ENCODE measurements at places on chromosomes 4 and X.
A peak's percentile ranks its signal among the peaks of the same experiment; 100 is the strongest.

- DNase-seq: no peak
Measured at GRCh38 chr4:168480931-168481611, 779 bp upstream of the DDX60L start.

DNA sequence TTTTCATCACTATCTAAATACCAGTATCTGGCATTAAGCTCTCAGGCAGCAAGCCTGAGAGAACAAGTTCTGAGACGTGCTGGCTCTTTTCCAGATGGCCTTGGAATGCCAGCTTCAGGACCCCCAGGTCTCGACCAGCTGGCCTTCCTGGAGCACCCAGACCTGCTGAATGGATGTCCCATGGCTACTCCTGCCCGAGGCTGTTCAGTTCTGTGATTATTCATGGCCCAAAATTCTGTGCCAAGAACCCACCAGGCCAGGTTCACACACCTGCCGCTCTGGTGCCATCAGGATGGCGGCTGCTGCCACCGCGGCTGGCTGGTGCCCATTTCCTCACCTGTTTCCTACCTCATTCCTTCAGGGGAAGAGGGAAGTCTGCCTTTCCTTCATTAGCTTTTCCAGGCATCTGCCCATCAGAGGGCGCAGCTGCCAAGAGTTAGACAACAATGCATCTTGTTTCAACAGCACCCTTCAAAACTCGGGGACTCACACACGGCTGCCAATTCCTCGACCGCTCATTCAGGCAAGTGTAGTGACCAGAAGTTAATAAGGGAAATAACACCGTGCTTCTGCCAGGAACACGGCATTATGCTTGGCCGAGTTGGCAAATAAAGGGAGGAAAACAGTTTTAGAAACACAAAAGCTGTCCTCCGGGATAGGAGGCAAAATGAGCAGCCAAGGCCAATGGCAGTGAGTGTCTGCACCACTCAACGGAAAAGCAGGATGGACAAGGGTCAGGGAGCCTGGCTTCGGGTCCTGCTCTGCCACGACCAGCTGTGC is 173.8 kb downstream of the NSUN7 start:
- DNase-seq: no peak

DNA sequence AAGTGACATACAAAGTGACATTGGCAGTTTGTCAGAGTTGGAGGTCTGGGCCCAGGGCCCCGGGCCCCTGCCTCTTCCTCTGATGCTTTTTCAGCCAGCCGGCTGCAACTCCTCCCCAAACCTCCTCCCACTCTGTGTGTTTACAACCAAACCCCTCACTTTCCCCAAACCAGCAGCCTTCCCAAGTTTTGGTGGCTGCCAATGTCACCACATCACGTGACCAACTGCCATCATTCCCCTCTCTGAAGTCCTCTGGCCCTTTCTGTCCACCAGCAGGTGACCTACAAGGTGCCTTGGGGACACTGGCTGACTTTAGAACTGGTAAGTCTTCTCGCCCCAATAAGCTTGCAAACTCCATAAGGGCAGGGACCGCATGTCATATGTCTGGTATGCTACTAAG is 357.7 kb downstream of the BCOR start:
- no peak for DNase-seq

GRCh38 chr4:88803600-88804096 is 106.0 kb upstream of the NAP1L5 start:
- no peak for DNase-seq

- no peak for DNase-seq
Measured at GRCh38 chrX:66602381-66602938, 36.4 kb downstream of the EDA2R start.

- no peak for DNase-seq
Measured at GRCh38 chr4:186886759-186887158, 163.1 kb upstream of the FAT1 start.

DNA sequence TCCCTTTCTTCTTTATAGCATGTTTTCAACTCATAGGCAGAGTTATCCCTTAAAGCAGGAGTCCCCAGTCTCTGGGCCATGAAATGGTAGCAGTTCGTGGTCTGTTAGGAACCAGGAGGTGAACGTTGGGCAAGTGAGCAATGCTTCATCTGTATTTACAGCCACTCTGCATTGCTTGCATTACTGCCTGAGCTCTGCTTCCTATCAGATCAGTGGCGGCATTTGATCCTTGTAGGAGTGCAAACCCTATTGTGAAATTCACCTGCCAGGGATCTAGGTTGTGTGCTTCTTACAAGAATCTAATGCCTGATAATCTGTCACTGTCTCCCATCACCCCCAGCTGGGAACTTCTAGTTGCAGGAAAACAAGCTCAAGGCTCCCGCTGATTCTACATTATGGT is 39.8 kb downstream of the DTHD1 start:
- no peak for DNase-seq

DNA sequence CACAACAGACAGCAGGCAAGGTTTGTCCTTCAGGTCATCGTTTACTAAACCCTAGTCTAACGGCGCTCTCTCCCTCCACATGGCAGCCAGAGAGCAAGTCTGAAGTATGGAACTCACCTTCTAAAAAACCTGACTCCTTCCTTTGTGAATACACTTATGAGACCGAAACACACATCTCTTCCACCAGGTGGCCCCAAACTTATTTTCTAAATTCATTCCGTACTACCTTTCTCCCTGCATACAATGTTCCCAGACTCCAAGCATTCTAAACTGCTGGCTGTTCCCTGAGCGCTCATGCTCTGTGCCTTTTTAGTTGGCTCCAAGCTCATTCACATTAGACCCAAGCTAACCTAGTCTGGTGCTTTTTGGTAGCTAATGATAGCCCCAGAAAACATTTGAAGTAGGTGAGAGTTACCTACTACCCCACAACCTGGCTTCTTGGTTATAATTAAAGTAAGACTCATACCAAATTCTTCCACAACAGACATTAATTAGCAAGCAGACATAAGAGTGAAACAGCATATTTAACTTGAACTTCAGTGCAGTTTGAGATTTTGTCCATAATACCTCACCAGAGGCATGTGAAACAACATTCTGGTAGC is 67.6 kb upstream of the DCLK2 start:
- no peak for DNase-seq

DNA sequence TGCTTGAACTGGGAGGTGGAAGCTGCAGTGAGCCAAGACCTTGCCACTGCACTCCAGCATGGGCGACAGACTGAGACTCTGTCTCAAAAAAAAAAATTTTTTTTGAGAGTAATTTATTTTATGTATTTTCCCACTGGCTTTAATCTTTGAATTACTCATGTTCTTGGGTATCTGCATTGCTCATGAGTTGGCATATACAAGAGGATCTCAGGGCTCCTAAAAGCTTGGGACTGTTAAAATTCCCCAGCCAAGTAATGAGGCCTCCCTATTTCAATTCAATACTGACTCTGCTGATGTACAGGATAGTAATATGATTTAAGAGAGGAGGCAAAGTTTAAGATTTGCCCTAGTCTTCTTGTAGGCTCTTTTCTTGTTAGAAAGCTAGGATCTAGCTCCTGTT is 6.2 kb downstream of the IL21 start:
- no peak for DNase-seq

DNA sequence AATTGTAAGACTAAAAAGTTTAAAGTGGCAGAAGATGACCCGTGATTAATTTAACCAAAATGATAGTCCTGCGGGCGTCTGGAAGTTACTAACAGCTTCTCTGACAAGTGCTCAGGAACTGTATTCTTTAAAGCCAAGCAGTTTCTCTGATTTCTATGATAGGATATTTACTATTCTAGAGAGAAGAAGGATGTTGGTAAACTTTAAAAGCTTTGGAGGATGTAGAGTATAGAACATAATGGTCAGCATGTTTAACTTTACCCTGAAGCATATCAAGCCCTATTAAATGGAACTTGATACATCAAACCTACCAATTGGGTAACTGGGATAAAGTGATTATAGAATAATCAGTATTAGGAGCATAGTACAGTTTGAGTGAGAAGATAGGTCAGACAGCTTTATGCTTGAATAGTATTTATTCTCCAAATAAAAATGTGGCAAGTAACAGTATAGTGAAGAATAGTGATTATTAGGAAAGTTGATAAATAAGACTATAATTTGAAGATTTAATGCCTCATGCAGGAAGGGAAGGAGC is 1.8 kb downstream of the STIM2 start:
- no peak for DNase-seq

- DNase-seq: no peak
Measured at GRCh38 chr4:6914448-6914847, 4.8 kb downstream of the TBC1D14 start.

- no peak for DNase-seq
Measured at GRCh38 chr4:65019775-65020174, 610.5 kb upstream of the TECRL start.

GRCh38 chr4:183807420-183808096 is 97.5 kb upstream of the STOX2 start:
- DNase-seq: no peak

- DNase-seq: no peak
Measured at GRCh38 chr4:99856166-99856565, 38.1 kb downstream of the LAMTOR3 start.

DNA sequence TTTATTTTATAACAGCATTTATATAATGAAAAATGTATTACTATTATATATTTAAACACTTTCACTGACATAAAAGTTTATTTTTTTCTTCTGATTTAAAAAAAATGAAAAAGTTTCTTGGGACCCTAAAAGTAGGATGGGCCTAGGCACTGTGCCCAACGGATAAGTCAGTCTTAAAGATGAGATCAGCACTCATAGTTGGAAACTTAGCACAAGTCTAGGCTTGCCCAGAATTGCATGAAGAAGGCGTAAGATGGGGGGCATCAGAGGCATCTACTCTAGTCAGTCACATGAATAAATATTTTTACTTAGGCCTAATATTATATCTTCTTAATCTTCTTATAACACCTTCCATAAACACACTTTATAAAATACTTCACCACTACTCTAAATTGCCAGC is 306.7 kb upstream of the GRID2 start:
- DNase-seq: no peak

DNA sequence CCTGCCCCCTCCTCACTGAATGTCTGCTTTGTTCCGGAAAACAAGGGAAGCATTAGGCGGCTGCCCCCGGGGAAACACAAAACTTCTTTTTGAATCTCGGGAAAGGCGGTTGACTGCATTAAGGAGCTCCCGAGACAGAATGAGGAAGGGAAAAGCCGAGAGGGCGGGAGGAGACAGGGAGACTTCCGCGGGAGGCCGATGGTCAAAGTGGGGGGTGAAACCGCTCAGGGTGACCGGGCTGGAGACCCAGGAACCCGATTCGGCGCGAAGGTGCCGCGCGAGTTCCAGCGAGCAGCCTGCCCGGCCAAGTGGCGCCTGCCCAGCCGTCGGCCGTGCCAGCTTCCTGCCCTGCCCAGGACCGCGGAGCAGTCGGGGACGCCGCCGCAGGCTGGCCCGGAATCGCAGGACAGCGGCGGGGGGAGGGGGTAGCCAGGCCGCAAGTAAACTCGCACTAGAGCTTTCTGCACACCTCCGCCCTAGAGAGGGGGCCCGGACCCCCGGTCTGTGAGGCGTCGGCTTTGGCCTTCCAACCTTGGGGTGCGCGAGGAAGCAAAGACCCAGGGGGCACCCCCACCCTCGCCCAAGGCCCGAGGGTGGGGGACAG is 55.1 kb upstream of the BCOR start:
- no peak for DNase-seq

- no peak for DNase-seq
Measured at GRCh38 chr4:15672101-15672500, 9.5 kb upstream of the FAM200B start.

DNA sequence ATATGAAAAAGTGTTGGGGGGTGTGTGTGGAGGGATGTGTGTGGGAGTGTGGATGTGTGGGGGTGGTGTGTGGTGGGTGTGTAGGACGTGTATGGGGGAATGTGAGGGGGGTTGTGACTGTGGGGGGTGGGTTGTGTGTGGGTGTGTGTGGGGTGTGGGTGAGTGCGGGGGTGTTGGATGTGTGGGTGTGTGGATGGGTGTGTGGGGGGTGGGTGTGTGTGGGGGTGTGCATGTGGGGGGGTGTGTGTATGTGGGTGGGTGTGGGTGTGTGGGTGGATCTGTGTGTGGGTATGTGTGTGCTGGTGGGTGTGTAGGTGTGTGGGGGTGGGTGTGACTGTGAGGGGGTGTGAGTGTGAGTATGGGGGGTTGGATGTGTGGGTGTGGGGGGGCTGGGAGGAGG is 47.8 kb downstream of the KDR start:
- DNase-seq: no peak

- no peak for DNase-seq
Measured at GRCh38 chr4:77734928-77735327, 84.2 kb downstream of the CNOT6L start.

GRCh38 chr4:129364747-129365452 is 268.9 kb downstream of the C4orf33 start:
- DNase-seq: no peak

DNA sequence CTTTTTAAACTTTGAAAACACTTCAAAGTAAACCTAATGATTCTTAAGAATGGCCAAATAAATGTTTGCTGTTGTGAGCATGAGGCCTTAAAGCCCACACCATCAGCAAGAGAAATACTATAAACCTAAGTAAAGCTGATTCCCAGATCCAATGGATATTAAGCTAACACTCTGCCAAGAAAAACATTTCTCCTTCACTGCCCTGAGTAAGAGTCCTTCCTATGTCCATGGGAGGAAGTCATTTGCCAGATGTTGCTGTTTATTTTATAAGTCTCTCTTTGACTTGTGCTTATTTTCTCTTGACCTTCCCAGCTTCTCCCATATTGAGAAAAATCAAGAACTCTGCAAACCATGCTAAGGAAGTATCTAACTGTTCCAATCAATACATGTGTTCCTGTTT is 154.3 kb upstream of the EDNRA start:
- no peak for DNase-seq

GRCh38 chr4:173174594-173175012 is 6.0 kb downstream of the GALNT7 start:
- no peak for DNase-seq

DNA sequence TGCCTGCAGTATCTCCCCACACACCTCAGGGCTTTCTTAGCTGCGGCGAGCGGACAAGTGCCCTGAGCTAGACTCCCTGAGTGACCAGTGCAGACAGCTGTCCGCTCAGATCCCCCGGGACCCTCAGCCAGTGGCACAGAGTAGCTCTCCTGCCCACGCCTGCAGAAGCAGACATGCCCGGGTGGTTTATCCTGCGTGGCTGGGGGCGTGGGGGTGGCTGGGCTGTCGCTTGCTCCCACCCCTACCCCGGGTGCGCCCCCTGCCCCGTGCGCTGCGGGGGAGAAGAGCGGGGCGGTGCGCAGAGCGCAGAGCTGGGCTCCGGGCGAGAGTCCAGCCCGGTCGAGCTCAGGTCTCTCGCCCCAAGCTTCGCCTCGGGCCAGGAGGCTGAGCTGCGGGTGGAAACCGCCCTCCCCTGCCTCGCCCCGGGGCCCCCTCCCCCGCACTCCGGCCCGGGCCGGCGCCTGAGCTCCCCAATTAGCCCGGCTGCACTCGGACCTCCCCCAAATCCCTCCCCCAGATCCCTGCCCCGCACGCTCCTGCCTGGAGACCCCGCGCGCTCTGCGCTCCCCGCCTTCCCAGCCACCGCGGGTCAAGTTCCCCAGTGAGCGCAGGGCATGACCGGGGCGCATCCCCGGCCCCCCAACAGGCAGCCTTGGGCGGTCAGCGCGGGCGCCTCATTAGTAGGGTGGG is 11.7 kb upstream of the SHOX start:
- peak; percentile 84 for DNase-seq
